ENCODE measurements at places on chromosomes 1 and 21.

GRCh38 chr1:40649592-40649930, 15.9 kb downstream of the RIMS3 start:
- no peak for DNase-seq

GRCh38 chr1:79852004-79852403, 845.5 kb upstream of the ADGRL4 start:
- peak; percentile 11 for DNase-seq

DNA sequence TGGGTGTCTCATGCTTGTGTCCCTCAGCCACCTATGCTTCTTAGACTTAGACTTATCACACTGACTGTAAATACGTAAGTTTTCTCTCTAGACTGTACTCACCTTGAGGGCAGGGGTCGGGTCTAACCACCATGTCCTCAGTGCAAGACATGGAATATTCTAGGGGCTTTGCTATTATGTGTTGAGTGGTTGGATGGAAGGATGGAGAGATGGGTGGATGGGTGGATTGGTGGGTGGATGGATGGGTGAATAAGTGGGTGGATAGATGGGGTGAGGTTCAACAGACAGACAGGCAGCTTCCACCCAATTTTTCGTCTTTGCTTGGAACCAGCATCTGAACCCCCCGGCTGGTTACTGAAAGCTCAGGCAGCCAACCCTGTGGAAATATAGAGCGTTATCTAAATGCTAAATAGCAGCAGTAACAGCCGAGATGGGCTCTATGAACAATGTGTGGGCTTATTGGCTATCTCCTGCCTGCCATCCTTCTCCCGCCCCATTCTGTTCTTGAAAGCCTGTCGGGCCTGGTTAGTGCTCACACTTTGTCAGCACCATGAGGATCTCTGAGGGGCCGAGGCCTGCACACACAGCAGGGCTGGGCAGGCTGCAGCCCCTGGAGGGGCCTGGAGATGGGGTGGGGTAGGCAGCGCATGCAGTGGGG, 130.7 kb downstream of the ACTL8 start:
- no peak for DNase-seq

DNA sequence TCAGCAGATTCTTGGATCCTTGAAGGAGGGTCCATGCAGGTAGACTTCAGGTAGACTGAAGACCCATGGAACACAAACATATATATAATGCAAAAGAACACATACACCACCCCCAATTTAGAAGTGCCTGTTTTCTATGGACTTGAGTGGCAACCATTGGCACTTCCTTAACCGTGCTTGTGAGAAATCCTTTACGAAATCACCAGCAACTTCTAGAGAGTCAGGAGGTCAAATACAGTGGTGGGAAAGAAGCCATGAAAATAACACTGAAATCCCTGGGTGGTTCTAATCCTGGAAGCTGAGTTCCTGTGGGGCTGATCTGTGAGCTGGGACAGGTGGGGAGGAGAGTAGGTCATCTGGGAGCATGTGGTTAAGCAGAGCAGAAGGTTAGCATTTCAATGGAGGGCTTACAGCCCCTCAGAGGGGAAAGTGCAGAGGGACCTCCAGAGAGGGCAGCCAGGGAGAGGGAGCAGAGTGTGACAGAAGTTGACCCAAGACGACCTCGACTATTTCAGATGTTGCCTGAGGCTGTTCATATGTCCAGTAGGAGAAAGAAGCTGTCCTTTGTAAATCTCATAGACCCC, 13.0 kb upstream of the IL10 start:
- DNase-seq = no peak

DNA sequence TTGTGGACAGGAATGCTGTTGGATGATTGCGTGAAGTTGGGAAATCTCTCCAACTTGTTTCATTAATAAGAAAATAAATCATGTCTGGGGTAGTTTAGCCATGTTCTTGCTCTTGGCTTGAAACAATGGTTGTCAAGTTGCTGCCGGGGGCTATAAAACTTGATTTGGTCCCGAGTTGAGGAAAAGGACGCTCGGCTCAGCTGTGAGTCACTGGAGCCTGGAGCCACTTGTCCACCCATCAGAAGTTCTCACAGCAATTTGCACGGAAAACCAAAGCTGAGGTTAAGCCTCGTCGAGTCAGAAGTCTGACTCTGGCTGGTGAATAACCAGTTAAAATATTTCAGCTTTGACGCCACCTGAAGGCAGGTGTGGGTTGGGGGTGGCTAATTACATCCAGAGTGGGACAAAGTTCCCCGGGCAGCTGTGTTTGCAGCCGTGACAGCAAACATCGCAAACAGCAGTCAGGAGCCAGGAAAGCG, 19.7 kb upstream of the RIPK4 start:
- no peak for DNase-seq

- DNase-seq = no peak
These were observed 6.9 kb downstream of the PAX7 start for GRCh38 chr1:18637511-18637960.

DNA sequence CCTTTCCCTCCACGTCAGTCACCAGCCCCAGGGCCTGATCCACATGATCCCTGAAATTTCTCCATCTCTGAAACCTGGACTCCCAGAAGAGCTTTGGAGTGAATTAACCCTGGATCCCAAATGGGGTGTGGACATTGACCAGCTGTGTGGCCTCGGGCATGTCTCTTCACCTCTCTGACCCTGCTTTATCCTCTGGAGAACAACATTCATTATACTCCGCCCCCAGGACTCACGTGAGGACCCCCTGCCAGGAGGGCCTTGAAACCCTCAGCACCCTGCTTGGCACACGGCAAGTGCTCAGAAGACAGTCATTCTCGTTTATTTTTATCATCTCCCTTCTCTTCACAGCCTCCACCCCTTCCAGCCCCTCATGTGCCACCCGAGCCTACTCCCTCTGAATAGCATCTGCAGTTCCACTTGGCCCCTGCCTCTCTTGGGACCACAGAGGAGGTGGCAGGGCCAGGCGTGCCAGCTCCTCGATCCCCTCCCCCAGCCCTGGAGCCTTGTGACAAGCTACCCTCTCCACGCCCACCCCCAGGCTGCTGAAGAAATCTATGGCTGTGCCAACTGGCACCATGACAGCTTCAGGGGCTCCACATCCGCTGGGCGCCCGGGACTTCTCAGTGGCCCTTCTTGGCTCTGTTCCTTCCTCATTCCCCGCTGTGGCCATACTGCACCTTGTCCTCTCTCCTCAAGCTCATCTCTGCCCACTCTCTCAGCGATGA, 18.0 kb downstream of the ADGRB2 start:
- DNase-seq = no peak

DNA sequence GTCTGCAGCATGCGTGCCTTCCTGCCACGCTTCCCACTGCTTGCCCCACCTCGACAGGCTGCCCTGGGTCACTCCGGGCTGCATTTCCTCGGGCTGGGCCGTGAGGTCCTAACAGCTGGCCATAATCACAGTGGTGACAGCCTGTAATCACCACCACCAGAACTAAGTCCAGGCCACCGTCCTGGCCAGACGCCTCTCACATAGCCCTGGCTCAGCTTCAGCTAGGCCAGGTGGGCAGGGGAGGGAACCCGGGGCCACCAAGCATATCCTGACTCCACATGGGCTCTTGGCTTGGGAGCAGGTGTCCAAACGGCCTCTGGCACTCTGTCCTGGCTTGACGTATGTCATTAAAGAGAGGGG, 229.5 kb downstream of the TRABD2B start:
- DNase-seq = no peak

DNA sequence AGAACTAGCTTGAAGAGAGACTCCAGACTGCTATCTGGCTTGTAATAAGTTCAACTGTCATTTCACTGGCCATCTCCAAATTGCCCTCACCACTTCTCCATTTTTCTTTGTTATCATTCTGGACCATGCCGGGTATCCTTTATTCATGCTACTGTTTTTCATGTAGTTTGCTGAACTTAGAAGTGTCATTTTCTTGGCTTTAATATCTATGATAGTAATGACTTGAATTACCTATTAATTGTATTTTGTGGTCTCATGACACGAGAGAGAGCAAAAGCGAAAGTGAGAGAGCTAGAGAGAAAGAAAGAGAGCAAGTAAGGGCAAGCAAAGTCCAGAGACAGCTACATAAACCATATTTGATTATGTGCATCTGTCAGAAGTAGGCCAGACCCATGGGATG, 184.9 kb upstream of the ATP1B1 start:
- DNase-seq = no peak

DNA sequence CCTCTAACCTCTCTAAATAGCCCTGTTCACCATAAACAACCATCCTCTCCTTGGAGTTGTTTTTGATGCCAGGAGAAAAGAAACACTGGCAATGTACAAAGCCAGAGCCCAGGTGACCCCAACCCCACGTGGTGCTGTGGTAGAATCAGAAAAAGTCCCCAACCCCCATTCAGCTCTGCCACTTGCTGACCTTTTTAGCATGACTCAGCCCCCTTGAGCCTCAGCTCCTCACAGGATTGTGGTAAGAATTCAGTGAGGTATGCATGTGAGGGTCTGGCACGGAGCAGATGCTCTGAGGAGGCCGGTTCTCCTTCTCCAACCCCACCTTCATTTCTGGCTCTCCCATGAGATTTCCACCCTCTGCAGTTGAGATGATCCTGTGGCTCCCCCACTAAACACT, 11.1 kb upstream of the CHI3L1 start:
- peak; percentile 62 for DNase-seq

DNA sequence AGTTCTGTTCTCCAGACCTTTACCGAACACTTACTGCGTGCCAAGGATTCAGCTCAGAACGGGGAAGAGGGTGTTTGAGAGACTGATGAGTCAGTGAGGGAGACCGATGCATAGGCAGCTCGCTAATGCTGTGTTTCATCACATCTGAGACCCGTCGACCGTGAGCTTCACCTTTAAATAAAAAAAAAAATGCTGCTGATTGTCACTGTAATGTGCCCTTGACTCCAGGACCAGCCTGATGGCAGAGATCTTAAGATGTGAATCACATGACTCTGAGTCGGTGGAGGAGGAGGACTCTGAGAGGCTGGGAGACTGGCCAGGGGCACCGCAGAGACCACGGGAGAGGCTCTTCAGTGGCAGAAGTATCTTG, 28.8 kb downstream of the SPSB1 start:
- DNase-seq = no peak

Measured in RPMI8226 (cell line).